Forelimb muscle (tissue), 1 donor: ENCODE measurements at places on chromosomes 5 and 9. TPM values are rescaled to one million over a fixed set of nuclear protein-coding genes. Genes with fewer than 3 reads are reported as not detected.

The SURF4 gene
- polyA plus RNA-seq, result 84.6 TPM

The FBXL7 gene
- 20.0 TPM for polyA plus RNA-seq

The AK8 gene
- 0.37 TPM for polyA plus RNA-seq

The INSL6 gene
- polyA plus RNA-seq, result 0.63 TPM

The TAS2R1 gene
- polyA plus RNA-seq, result 0.32 TPM

The ALDH7A1 gene
- polyA plus RNA-seq, result 48.5 TPM

The PCDHGB4 gene
- 1.7 TPM for polyA plus RNA-seq

The ARL14EPL gene
- not detected for polyA plus RNA-seq

The EXOSC3 gene
- 23.2 TPM for polyA plus RNA-seq

The PTPN3 gene
- 2.1 TPM for polyA plus RNA-seq

The DMRT3 gene
- 0.38 TPM for polyA plus RNA-seq

The PCDHB14 gene
- polyA plus RNA-seq, result 6.3 TPM

DNA sequence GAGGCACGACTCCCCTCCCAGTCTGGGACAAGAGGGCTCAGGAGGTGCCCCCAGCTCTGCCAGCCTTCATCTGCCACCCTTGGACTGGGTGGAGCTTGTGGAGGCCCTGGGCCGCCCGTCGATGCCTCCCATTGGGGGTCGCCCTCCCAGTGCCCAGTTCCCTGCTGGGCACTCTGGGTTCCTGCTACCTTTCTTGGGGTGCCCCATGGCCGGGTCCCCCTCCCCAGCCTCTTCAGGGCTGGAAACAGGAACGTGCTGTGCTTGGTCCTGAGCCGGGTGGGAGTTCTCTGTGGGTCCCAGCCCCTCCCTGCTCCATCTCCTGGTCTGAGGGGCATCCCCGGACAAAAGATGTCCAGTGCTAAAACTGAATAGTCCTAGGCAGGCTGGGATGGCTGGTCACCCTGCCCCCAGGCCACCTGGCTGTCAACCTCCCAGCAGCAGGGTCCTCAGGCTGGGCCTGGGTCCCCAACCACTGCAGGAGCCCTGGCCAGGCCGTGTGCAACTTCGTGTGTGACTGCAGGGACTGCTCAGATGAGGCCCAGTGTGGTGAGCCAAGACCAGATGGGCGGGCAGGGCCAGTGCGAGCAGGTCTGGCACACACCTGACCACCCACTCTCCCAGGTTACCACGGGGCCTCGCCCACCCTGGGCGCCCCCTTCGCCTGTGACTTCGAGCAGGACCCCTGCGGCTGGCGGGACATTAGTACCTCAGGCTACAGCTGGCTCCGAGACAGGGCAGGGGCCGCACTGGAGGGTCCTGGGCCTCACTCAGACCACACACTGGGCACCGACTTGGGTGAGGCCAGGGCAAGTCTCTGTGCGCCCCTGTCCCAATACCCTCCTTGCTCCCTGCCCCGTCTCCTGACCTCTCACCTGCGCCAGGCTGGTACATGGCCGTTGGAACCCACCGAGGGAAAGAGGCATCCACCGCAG, 784 bp downstream of the MAMDC4 start:
- DNase-seq, result no peak

GRCh38 chr9:116191576-116192415, 38.2 kb downstream of the PAPPA start:
- no peak for DNase-seq

- no peak for DNase-seq
These were observed 39.9 kb downstream of the PAX5 start for GRCh38 chr9:36993933-36994764.

GRCh38 chr5:76690704-76691466, 25.0 kb upstream of the F2R start:
- DNase-seq, result no peak

GRCh38 chr5:88837817-88838216, 45.2 kb downstream of the MEF2C start:
- DNase-seq, result no peak

DNA sequence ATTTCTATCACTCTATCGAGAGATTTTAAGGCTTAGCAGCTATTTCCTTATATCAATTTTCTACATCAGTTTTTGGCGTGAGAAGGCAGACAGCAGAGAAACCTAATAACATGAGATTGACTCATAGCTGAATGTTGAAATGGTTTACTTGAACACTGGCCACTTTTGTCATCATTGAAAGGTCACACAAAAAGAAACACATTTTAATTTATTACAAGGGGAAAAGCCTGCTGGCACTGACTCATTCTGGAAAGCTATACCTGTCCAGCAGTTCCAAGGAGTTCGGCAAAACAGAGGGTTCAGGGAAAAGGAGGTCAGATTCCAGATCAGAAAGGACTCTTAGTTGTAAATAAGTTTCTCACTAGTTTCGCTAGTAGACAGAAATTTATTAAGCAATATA, 566.4 kb downstream of the DNAH5 start:
- DNase-seq, result no peak

- no peak for DNase-seq
These were observed 17.8 kb downstream of the RBM27 start for GRCh38 chr5:146221234-146221633.

GRCh38 chr5:144089401-144090021, 80.9 kb downstream of the YIPF5 start:
- no peak for DNase-seq

GRCh38 chr5:60447488-60447920, 252.5 kb downstream of the DEPDC1B start:
- DNase-seq, result no peak

DNA sequence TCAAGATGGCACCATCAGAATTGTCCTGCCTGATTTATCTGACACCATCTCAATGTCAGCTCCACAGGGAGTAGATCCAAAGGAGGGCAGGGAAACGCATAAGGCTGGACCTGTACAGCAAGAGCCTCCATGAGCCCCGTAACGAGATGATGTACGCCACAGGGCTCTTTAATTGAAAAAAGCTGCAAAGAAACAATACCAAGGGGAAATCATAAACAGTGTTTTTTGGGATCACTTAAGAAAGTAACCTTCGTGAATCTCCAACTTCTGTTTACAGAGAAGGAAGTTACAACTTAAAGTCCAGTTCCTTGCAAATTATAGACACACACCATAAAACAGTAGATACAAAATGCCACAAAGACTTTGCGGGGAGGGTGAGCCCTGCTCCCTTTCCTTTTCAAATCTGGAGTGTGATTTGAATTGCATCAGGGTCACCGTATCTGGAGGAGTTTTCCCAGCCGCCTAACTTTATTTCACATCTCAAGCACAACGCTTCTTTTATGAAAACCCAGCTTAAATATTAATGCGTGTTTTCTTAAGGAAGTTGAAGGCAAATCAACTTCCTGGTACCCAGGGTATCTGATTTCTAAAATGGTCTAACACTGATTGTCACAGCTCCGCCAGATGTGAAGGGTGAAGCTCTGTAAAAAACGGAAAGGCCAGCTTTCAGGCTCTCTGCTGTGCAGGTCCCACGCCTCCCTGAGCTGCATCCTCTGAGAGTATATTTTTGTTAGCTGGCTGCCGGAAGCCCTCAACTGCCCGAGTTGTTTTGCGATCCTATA, 88.9 kb downstream of the EBF1 start:
- no peak for DNase-seq

DNA sequence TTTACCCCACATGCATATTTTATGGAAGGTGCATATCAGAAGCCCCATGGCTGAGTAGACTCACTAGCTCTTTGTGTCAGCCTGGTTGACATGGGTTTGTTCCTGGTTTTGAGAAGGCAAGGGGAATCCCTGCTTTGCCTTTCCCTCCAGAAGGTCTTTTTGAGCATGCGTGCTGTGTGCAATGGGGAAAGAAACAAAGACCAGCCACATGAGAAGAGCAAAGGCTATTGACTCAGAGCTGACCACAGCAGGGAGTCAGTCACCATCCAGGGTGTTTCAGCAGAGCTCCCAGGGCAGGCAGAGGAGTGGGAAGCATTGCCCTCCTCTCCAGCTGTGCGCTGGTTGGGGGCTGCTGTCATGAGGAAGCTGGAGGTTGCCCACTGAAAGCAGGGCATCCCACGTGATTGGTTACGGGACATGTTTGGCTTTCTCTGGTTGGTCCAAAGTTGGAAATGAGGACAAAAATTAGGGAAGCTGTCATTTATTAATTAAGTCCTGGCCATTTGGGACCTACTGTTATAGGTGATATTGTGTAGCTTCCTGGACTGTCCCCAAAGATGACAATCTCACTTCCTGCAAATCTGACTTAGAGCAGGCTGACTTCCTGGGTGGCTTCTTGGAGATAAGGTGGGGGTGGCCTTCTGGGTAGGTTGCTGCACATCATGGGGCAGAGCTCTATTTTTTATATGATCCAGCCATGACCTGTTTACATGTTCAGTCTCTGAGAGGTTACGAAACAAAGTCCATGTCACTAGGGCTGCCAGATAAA, 48.9 kb upstream of the TDRD7 start:
- no peak for DNase-seq

DNA sequence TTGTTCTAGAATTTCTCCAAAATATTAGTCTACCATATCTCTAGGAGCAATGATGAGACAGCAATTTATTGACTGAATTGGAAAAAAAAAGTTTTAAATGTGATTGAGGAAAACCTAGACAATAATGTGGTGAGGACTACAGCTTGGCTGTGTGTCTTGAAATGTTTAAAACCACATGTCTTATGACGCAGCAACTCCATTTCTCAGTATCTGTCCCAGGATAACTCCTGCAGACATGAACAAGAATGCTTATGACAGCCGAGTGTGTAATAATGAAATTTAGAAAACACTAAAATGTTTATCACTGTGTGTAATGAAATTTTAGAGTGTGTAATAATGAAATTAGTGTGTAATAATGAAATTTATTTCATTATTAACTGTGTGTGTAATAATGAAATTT, 254.1 kb upstream of the DAPK1 start:
- DNase-seq, result no peak

- DNase-seq, result no peak
These were observed 2.0 kb downstream of the RNF44 start for GRCh38 chr5:176535101-176535663.

DNA sequence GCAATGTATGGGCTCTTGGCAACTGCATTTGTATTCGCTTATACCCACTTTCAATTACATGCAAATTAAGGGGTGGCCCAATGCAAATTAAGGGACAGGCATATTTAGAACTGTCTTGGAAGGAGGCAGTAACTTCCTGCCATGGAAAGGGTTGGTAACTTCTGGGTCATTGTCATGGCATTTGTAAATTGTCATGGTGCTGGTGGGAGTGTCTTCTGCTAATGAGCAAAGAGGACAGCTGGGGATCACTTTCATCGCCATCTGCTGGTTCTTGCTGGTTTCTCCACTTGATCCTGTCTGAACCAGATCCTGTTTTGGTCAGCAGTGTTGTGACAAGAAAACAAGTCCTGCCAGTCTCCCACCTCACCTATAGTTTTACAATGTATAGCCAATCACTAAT, 23.3 kb upstream of the UGT3A2 start:
- no peak for DNase-seq

DNA sequence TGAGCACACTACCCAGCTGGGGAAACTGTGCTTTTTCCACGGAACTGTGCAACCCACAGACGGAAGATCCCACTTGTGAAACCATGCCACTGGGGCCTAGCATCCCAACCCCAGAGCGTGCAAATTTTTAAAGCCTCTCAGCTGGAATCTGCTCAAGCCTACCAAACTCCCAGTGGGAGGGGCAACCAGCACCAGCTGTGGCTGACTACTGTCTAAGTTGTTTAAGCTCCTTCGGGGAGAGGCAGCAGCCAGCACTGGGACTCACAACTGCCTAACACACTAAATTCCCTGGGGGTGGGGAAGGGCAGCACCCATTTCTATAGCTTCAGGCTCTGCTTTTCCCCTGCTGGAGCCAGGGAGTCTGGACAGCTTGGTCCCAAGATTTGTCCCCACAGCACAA, 287.6 kb upstream of the MSX2 start:
- DNase-seq, result no peak

GRCh38 chr9:97445119-97445701, 33.3 kb downstream of the TDRD7 start:
- no peak for DNase-seq

DNA sequence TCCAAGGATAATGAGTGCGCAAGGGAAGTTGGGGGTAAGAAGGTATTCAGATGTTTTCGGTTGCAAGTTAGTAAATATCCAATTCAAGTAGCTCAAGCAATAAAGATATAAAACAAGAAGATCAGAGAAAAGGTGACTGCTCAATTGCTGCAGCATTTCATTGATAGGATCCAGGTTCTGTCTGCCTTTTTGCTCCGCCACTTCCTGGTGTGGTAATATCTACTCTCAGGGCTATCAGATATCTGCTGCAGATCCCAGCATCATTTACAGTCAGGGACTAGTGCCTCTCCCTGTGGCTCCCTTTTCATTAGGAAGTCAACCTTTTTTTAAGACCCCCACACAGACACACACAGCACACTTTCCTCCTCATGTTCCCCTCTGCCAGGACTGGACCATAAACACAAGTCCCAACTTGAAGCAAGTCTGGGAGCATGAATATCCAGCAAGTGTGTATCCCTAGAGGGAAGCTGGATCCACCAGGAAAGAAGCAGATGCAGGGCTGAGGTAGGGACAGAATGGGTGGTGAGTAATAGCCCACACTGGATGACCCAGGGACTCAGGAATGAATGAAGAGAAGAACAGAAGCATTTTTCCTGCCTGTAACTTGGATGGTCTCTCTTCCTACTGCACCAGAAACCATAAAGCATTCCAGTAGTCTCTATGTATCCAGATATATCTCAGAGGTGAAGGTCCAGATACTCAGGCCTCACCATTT, 53.7 kb downstream of the ZNF622 start:
- DNase-seq, result no peak

GRCh38 chr9:106421772-106422171, 441.2 kb upstream of the ZNF462 start:
- no peak for DNase-seq

- DNase-seq, result no peak
These were observed 4.7 kb upstream of the ZNF131 start for GRCh38 chr5:43115968-43116367.

- DNase-seq, result no peak
These were observed 73.7 kb downstream of the GTF3C4 start for GRCh38 chr9:132743931-132744479.

DNA sequence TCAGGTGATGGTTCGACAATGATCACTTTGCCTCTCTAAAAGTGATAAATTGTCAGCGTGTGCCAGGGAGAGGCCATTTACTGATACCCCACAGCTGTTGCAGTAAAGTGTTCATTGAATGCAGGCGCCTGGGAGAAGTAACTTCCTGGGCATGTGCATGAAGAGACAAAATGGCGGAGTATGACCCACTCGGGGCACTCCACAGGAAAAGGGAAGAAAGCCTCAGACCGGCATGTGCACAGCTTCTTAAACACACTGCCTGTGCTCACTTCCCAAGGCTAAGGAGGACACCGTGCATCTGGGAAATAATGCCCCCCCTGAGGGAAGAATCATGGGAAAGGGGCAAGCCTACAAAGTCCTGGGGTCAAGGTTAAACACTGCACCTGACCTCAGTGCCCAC, 329.5 kb downstream of the ICE1 start:
- DNase-seq, result no peak

DNA sequence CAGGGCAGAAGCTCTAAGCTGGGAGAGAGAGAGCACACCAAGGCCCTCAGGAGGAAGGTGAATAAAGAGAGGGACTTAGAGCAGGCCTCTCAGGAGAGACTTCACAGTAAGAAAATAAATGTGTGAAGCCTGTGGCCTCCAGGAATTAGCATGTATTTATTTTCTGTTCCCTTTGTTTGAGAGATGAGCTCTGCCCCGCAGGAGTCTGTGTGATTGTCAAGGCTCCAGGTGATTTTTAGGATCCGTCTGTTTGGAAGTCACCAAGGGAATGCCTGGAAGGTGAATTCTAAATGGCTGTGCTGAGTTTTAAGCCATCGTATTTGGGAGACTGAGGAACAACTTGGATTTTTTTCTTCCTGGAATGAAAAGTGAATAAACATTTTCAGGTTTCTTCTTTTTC, 108.3 kb upstream of the ICE1 start:
- no peak for DNase-seq
